ENCODE measurements at places on chromosomes 1 and 21. TPM values are rescaled to one million over a fixed set of nuclear protein-coding genes. Genes with fewer than 3 reads are reported as not detected.

Gene CASQ2
- not detected for total RNA-seq

Gene MYOG
- not detected for total RNA-seq

Gene PLPP3
- total RNA-seq = 4.1 TPM

Gene SPRR4
- total RNA-seq = not detected

Gene HES5
- total RNA-seq = not detected

Gene OR2T35
- total RNA-seq = not detected
